Fibroblast of mammary gland (primary cell): ENCODE measurements at places on chromosomes 2 and 18.
A peak's percentile ranks its signal among the peaks of the same experiment; 100 is the strongest.

DNA sequence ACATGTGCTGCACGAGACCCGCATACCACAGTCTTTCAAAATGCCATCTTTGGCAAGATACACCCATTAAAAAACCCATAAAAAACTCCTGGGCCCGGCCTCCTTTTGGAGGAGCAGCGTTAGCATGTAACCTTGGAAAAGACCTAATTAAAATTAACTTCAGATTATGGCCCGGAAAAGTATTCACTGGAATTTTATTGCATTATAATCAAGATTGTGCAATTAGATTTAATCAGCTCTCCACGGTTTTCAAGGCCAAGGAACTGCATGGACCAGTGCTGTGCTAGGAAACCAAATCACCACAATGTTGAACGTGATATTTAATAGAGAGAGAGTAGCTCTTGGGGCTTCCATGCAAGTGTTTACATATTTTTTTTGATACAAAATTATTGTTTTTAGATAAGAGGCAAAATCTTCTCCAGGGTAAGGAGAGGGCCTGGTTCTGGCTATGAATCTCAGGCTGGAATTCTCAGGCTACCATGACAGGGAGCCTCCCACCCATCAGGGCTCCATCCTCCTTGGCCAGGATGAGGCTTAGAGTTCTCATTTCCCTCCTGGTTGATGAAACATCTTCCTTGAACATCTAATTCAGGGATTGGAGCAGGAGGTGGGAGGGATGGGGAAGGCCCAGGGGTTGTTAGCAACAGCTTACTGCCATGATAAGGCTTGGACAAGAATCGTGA is 82.0 kb upstream of the TTC39C start:
- no peak for DNase-seq

DNA sequence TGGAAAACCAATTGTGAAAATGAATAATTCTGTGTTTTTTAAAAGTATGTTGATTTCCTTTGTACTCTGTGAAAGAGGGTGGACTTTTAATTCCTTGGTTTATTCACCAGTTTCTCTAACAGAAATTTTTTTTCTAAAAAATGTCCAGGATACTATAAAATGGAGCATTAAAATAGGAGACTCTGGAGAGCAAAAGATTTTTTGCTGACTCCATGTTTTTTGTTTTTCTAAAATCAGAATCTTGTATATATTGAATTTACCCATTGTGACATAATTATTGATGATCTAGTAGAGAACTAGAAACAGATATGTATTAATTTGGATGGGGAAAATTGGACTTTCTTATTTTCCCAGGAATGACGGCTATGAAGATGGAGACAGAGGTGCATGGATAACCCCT is 23.2 kb upstream of the EFEMP1 start:
- no peak for DNase-seq

GRCh38 chr18:48098538-48098937 is 168.1 kb upstream of the SMAD2 start:
- DNase-seq = no peak

- no peak for DNase-seq
Measured at GRCh38 chr2:8976442-8977259, 26.8 kb downstream of the MBOAT2 start.

GRCh38 chr2:187862715-187863114 is 308.5 kb upstream of the TFPI start:
- DNase-seq = no peak

GRCh38 chr2:107338059-107338458 is 452.1 kb upstream of the ST6GAL2 start:
- DNase-seq = peak; percentile 43

DNA sequence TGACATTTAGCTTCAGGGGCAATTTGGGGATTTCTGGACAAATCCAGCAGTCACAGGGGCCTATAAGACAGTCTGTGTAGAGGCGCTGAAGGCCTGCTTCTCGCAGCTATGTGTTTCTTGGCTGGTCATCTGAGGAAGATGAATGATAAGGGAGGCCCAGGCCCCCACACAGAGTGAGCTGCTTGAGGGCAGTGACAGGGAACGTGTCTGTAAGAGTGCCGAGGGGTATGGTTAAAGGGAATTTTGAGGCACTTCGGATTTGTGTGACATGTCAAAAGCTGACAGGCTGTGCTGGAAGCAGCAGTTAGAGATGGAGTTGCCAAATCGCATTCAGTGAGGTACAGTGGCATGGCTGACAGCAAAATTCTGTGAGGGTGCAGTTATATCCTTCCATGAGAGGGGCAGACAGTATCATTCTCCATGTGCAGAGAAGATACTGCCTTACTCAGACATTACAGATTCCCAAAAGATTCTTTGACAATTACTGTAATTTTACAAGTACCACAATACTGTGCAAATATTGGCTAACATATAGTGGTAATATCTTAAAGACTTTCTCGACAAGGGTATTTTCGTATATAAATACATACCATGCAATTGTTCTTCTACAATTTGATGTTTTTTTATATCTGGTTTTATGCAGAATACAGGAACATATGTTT is 74.0 kb downstream of the CERS6 start:
- no peak for DNase-seq

DNA sequence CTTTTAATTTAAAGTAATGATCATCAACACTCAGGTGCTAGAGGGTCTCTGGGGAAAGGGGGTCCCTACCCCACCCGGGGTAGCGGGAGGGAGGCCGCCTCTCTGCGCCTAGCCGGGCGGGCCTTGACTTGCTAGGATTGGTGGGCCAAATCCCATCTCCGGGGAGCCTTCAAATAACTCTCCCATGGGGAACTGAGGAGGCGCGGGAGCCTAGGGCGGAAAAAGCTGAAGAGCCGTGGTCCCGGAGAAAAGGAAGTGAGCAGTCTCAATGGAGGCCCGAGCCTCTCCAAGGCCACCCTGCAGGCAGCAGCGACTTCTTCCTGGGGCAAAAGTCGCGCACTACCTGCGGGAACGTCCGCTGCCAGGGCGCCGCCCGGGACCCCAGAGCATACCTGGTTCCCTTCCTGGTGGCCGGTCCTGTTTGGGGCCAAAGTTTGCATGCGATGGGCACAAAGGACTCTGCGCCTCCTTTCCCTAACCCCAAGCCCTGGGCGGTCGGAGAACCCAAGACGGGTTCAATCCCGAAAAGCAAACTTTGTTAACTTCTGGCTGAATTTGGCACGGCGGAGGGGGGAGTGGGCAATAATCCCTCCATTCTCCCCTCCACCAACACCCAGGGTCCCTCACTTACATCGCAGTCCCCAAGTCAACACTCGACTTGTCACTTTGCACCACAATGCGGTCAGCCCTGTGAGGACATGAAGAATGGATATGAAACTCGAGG is 13.6 kb downstream of the EN1 start:
- DNase-seq = no peak

DNA sequence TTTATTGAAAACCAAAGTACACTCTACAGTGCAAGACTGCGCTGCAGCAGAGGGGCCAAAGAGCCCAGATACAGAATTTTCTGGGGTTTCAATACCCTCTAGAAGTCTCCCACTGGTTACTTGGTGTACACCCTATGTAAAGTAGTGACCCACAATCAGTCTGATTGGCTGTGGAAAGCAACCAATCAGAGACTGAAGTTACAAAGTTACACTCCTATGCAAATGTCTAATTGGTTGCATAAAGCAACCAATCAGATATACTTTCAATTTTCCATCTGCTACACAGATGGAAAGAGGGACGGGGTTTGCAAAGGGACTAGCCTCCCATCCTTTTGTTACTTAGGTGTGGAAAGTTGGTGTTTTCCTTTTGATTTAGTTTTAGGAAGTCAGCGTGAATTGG is 198.9 kb upstream of the SH3BP4 start:
- DNase-seq = peak; percentile 20

- no peak for DNase-seq
Measured at GRCh38 chr2:120947982-120948661, 212.5 kb downstream of the GLI2 start.

DNA sequence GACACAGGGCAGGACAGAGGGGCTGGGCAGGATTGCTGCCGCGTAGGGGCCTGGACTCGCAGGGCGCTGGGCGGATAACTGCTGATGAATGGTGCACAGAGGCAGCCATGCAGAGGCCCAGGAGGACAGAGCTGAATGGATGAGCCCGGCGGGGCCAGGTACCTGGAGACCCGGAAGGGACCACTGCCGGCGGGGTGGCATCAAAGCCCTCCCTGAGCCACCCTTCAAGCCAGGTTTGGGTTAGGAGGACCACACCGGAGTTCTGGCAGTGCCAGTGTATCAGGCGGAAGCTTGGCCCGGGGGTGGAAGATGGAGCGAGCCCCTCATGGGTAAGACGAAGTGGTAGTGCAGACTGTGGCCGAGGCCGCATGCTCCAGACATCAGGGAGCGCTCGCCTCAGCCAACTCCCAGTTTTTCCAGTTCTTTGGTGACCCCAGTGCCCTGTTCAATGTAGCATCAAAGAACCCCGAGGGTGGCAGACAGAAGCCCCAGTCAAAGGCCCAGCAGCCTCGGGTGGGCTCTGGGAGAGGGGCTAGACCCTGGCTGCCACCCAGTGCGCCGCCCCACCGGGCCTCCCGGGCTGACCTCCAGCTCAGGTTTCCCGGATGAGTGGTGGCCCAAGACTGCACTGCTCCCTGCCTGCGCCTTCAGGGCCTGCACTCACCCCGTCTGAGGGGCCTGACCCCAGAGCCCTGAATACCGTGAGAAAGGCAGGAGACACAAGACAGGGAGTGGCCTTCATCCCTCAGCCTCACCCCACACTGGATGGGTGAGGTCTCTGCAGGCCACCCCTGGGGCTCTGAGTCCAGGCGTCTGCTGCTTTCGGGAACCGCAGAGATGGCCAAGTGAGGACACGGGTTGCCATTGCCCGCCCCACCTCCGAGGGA is 50.9 kb downstream of the ACAA2 start:
- DNase-seq = no peak

DNA sequence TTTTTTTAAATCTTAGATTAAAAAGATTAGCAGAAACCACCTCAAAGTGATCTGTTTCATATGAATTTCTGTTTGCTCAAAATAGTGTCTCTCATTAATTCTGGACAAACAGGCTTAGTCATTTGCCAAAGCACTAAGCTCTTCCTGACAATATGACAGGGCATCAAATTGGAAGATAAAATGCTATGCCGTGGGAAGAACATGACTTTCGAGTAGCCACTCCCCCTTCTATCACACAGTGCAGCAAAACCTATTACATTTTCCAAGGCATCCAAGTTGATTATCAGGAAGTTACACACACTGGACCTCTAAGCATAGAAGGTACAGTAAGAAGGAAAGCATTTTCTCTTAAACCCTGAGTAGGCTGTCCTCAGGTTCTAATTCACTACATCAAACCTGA is 89.5 kb downstream of the STK39 start:
- no peak for DNase-seq

DNA sequence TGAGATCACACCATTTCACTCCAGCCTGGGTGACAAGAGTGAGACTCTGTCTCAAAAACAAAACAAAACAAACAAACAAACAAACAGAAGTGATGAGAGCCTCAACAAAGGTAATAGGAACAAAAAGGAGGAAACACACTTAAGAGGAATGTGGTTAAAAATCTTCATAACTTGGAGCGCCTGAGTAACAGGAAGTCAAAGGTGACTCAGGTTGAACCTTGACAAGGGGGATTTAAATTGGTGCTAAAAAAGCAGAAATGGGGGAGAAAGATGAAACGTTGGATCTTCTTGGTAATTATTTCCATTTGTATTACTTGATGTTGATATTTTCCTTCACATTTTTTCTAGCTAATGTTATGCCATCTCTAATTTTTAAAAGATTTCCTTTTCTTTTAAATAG is 318.5 kb upstream of the TCF4 start:
- no peak for DNase-seq

GRCh38 chr2:197795277-197795676 is 9.1 kb upstream of the PLCL1 start:
- DNase-seq = no peak

- DNase-seq = no peak
Measured at GRCh38 chr2:60557486-60557864, 4.0 kb upstream of the BCL11A start.

GRCh38 chr18:62569081-62569655 is 46.3 kb downstream of the ZCCHC2 start:
- no peak for DNase-seq

DNA sequence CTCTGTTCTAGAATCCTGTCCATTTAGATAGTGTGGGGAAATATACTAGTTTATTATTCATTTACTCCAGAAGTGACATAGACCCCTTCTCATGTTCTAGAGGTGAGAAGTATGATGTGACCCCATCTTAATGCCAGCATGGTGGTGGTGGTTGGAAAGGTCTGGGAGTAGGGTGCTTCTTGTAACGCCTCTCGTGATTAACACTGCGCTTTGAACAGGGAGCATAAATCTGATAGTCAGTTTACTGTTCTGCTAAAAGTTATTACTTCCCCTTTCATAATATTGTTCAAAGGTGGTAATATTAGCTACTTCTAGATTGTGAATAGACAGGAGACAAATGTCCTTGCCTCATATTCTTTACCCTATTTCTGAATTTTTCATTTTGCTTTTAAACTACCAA is 35.6 kb downstream of the EHBP1 start:
- no peak for DNase-seq

DNA sequence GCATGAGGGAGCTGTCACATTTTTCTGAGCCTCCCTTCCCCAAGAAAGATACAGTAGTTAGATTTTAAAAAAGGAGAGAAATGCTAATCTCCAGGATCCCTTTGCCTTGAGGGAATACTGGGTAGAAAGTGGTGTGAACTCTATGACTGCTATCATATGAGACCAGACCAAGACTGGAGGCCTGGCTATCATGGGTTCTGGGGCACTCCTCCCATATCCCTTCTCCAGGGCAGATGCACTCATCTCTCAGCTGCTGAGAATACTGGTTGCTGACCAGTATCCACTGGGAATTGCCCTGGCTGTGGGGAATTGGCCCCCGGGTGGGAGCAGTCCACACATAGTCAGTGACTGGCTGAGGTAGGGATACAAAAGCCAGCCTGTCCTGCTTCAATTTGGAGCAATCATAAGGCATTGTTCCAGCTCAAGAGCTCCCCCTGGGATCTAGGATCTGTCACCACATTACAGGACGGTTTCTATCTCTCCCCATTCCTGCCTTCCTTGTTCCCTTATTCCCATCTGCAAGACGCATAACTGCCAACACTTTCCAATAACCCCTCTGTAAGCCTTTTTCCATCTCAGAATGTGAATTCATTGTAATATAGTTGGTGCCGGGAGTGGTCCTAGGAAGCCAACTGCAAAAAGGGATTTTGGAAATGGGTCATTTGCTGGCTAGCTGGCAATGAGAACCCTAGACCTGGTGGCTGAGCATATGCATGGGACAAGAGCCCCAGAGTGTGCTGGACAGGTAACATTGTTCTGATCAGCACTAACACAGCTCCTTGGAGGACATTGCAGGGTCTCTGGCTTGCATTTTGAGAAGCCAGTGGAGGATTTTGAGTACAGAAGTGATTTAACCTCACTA is 35.4 kb upstream of the REEP1 start:
- DNase-seq = peak; percentile 36

DNA sequence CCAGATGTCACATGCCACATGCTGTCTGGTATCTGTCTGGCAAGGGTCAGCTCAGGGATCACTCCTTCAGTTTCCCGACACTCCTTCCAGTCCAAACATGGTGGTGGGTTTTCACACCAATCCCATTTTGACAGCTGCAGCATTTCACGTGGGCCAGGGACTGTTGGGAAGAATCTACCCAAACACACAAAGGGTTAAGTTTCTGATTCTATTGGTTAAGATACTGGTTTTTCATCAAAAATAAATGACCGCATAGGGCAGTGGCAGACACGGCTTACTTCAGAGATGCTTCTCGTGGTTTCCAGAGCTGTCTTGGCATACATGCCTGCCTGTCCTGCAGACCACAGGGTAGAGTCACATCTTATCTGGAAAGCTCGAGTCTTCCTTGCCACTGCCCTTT is 79.7 kb downstream of the PSMG2 start:
- no peak for DNase-seq

- peak; percentile 43 for DNase-seq
Measured at GRCh38 chr18:26487437-26487836, 60.9 kb downstream of the KCTD1 start.

GRCh38 chr2:164655750-164656149 is 34.5 kb upstream of the GRB14 start:
- peak; percentile 34 for DNase-seq
